Transverse colon (tissue), 4 donors: ENCODE measurements at places on chromosomes 7 and 10. TPM values are rescaled to one million over a fixed set of nuclear protein-coding genes. Genes with fewer than 3 reads are reported as not detected.

Gene ADRB1
- 1.9 TPM for total RNA-seq

Gene AOAH
- total RNA-seq = 139 TPM

DNA sequence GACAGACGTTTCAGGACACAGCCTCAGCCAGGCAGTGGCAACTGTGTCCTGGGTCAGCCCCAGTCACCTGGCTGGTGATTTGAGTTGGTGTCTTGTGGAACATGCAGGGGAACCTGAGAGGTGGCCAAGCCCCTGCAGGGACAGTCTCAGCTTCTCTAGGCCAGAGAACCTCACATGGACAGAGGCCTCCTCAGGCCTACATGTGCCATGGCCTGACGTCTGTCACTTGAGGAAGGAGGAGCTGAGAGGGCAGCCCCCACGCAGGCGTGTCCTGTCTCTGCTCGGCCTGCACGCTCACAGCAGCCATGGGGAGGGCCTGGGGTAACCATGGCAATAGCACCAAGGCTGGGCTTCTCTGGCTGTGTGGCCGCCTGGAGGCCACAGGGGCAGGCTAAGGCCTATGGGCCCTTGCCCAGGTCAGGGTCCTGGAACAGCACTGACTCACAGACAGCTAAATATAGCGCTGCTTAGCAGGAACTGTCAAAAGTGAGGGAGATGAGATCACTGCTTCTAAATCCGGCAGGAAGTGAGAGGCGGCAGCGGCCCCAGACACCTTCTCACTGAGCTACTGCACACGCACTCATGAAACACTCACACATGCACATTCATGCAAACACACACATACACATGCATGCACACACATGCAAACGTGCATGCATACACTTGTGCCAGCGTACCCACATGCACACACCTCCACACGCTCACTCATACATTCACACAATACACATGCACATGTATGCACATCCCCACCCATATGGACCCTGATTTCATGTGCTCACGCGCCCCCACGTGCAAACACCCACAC is 57.0 kb downstream of the YKT6 start:
- H3K4me3 ChIP-seq = no peak overlapping the region
- peak overlapping the region; percentile 1 for H3K27ac ChIP-seq
- H3K27me3 ChIP-seq = peaks cover under 1% of the 10 kb centered on the region

Gene CLCN1
- not detected for total RNA-seq

Gene SPDYE11
- total RNA-seq = not detected
